ENCODE measurements at places on chromosomes 6 and 20.

- H3K27me3 ChIP-seq, result no peaks in the 10 kb centered on the region
- peak overlapping the region; percentile 69 for H3K27ac ChIP-seq
- H3K36me3 ChIP-seq, result no peaks in the 10 kb centered on the region
- peak; percentile 26 for DNase-seq
Observed at GRCh38 chr6:31158863-31159855, 770 bp downstream of the TCF19 start.

GRCh38 chr6:133895573-133896343, 6.8 kb downstream of the TCF21 start:
- no peaks in the 10 kb centered on the region for H3K36me3 ChIP-seq
- H3K27ac ChIP-seq, result no peak overlapping the region

- no peak overlapping the region for H3K4me3 ChIP-seq
- H3K4me1 ChIP-seq, result peaks cover 10% of the 10 kb centered on the region
- peak; percentile 30 for DNase-seq
- no peaks in the 10 kb centered on the region for H3K36me3 ChIP-seq
Observed at GRCh38 chr20:41329435-41330342, 10.9 kb upstream of the LPIN3 start.

DNA sequence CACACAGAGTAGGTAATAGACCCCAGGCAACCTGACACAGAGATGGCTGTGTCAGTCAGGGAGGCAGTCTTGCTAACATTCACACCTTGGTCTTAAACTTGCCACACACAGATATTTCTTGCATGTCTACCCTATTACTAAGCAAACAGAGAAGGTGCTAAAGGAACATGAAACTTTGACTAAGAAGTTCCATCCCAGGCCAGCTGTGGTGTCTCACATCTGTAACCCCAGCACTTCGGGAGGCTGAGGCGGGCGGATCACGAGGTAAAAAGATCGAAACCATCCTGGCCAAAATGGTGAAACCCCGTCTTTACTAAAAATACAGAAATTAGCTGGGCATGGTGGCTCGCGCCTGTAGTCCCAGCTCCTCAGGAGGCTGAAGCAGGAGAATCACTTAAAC, 222.4 kb upstream of the JARID2 start:
- no peaks in the 10 kb centered on the region for H3K36me3 ChIP-seq
- H3K4me1 ChIP-seq, result peaks cover 8% of the 10 kb centered on the region
- DNase-seq, result no peak
- H3K4me3 ChIP-seq, result no peak overlapping the region
